ENCODE measurements at places on chromosomes 7 and 10.

- DNase-seq = no peak
Measured at GRCh38 chr10:99433378-99434020, 3.1 kb upstream of the GOT1 start.

DNA sequence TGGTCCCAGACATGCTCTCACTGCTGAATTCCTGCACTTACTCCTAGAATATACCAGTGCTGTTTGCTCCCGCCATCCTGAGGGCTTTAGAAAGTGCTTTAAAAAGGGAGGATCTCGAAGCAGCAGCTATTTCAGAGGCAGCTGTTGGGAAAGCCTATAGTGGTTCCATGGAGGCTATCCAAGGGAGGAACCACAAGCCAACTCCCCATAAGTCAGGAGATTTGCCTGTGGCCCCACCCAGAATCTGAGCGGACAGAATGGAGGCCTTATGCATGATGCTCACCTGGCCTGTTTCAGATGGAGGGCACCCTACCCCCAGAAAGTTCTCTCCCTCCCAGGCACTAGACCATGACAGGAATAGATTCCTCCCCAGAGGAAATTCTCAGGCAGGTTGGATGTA, 2.3 kb upstream of the KCNIP2 start:
- no peak for DNase-seq

DNA sequence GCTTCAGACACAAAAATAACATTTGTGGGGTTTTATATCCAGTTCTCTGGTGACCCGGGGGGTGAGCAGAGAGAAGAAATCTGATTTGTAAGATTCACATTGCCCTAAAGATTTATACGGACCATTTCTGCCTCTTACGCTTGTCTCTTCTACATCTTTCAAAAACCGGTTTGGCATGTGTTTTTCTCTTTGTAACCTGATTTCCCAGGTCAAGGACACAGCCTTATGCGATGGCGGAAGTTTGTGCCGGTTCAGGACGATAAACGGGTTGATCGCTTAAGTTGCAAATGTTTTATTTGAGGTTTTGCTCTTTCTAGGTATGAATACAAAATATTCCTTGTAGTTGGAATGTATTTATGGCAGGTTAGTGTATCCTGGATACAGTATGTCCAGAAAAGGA, 61.6 kb upstream of the SH2B2 start:
- no peak for DNase-seq

GRCh38 chr7:130332259-130333053, 12.2 kb upstream of the CPA5 start:
- DNase-seq = no peak

GRCh38 chr7:92815412-92815811, 21.0 kb downstream of the CDK6 start:
- no peak for DNase-seq

DNA sequence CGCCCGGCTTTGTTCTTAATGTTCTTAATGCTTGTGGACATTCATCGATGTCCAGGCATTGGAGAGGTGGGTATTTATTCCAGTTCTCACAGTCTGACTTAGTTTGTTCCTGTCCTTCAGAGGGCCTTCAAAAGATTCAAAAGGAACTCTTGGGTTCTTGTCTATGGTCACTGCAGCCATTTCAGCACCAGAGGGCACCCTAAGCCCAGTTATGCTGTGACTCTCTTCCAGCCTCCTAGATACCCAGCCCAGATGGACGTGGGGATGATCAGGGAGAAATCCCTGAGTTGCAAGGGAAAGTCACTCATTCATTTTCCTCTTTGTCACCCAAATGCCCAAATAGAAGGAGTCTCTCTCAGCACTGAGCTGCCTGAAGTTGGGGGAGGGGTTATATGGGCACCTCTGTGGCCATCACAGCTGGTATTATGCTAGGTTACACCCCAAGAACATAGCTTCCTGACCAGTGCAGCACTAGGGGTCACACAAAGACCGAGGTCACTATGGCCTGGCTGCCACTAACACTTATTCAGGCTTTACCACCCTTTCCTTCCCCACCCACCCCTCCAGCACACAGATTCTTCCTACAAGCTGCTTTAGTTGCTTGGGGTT, 26.5 kb upstream of the CCDC126 start:
- peak; percentile 45 for DNase-seq

GRCh38 chr7:505171-505570, 14.5 kb downstream of the PDGFA start:
- no peak for DNase-seq

GRCh38 chr10:94235461-94235860, 127.3 kb downstream of the NOC3L start:
- DNase-seq = no peak

DNA sequence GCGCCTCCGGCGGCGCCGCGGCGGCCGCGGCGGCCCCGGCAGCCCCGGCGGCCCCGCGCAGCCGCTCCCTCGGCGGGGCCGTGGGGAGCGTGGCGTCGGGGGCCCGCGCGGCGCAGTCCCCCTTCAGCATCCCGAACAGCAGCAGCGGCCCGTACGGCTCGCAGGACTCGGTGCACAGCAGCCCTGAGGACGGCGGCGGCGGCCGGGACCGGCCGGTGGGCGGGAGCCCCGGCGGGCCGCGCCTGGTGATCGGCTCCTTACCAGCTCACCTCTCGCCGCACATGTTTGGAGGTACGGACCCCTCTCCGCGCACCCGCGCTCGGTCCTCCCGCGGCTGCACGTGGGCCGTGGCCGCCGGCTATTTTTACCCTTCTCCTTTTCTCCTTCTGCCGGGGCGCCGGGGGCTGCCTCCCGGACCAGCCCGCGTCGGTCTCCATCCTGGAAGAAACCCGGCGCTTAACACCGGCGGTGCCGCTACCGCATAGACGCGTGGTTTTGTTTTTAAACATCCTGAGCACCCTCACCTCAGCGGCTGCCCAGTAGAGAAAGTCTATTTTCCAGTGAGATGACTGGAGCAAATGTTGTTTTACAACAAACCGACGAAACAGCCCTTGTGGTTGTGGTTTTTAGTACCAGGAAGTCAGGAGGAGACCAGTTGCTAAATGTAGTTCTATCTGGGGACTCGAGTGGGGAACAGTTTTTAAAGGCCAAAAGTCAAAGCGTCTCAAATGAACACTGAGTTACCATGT, 1.3 kb downstream of the ZNRF2 start:
- peak; percentile 15 for DNase-seq

- no peak for DNase-seq
Measured at GRCh38 chr10:132467464-132468149, 70.0 kb upstream of the INPP5A start.

DNA sequence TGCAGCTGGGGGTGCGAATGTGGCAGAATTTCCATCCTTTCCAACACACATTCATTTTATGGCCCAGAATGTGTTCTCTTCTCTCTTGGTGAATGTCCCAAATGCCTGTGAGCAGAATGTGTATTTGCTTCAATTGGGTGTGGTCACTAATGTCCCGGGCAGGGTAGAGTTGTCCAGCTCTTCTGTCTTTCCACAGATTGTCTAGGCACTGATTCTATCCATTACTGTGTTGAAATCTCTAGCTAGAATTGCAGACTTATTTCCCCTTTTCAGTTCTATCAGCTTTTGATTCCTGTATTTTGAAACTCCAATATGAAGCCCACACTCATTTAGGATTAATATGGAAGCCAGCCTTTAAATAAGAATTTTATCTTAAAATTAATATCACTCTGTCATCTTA, 14.0 kb upstream of the AKR1E2 start:
- no peak for DNase-seq

DNA sequence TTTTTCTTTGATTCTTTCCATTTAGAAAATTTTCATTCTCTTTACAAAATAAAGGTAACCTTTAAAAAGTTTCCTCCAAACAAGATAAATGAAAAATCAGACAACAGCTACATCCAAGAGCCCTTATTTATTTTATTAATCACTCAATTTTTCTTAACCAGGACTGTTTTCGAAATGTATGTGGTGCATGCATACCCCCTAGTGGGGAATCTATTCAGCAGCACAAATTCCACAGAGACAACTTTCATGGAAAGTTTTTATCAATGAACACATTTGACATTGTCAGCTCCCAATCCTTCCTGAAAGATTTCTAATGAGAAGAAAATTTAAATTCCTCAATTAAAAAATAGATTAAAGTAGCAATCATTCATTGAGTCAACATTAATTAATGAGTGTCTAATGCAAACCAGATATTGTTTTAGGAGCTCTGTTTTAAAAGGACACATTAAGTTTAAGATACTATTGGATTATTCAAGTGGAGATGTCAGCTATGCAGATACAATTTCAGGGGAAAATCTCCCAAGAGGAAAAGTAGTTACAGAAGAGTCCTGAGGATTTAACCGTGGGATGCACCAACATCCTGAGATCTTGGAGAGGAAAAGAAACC, 5.2 kb upstream of the HTR7 start:
- no peak for DNase-seq

- no peak for DNase-seq
Measured at GRCh38 chr7:120523985-120524384, 251.0 kb downstream of the KCND2 start.

GRCh38 chr7:88289564-88290025, 17.1 kb downstream of the STEAP4 start:
- DNase-seq = no peak

DNA sequence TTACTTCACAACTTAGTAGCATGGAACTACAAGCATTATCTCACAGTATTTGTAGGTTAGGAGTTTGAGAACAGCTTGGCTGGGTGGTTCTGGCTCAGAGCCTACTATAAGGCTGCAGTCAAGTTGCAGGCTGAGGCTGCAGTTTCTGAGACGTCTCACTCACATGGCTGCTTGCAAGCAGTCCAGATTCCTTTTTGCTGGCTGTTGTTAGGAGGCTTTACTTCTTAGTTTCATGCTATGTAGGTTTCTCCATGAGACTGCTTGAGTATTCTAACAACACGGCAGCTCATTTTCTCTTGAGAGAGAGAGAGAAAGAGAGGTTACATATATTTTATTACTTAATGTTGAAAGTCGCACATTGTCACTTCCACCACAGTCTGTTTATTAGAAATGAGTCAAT, 1073.9 kb downstream of the NXPH1 start:
- no peak for DNase-seq

- DNase-seq = no peak
Measured at GRCh38 chr7:151039850-151040548, 8.3 kb upstream of the ASIC3 start.

DNA sequence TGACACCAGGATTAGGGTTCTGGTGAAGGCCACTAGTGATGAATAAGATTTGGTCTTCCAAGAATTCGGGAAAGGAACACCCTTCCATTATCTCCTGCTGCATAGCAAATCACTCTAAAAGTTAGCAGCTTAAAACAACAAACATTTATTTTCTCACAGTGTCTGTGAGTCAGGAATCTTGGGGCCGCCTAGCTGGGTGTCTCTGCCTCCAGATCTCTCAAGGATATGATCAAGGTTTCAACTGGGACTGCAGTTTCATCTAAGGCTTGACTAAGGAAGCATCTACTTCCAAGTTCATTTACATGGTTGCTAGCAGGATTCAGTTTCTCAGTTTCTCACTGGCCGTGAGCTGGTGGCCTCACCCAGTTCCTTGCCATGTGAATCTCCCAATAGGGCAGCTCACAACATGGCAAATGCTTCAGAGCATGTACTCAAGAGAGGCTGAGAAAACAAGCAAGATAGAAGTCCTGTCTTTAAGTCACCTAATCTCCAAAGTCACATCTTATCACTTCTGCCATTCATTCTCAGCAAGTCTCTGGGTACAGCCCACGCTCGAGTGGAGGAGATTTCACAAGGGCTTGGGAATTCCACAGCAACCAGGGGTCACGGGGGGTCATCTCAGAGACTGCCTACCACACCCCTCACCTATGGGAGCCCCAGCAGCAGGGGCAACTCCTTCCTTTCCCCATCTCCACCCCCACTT, 26.8 kb downstream of the TLX1 start:
- DNase-seq = no peak

DNA sequence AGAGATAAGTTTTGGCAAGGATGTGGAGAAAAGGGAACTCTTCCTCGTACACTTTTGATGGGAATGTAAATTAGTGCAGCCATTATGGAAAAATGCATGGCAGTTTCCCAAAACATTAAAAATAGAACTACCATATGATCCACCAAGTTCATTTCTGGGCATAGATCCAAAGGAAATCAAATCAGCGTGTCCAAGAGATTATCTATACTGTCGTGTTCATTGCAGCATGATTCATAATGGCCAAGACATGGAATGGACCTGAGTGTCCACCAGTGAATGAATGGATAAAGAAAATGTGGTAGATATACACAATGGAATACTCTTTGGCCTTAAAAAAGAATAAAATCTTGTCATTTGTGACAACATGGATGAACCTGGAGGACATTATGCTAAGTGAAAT, 70.3 kb upstream of the RSU1 start:
- no peak for DNase-seq

DNA sequence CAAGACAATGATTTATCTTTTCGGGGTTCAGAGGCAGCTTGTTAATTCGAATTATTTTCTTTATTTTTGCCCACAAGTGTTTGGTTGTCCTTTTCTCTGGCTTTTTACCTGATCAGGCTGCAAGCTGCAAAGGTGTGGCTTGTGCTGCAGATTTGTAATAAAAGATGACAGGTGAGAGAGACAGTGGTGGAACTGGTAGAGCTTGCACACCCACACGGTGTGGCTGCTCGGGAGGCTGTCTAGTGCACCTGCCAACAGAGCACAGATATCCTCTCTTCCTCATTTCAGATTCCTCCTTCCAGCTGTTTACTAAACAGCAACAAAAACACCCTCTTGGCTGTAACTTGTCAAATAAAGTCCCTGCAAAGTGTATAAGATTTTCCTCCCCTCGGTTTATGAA, 9.2 kb downstream of the GJD4 start:
- no peak for DNase-seq

DNA sequence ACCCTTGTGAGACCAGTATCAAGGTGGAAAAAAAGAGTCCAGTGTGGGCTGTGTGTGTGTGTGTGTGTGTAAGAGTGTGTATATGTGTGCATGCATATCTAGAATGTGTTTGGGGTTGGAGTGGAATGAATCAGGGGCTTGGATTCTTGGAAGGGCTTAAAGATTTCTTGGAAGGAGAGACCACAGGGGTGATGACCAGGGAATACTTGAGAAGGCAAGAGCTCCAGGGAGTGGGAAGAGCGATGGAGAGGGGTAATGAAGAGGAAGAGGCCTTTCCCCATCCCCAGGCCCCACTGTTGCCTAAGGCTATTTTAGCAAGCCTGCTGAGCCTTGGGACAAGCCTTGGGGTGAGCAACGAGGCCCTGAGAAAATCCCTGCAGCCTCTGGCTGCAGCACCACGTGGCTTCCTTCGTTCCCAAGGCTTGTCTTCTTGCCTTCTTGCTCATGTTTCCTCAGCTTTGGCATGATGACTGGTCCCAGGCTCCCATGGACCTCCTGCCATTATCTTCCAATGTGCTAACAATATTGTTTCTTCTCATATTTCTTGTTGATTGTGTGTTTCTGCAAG, 663.4 kb downstream of the INHBA start:
- DNase-seq = no peak

- no peak for DNase-seq
Measured at GRCh38 chr10:63829573-63830149, 308.5 kb downstream of the REEP3 start.

DNA sequence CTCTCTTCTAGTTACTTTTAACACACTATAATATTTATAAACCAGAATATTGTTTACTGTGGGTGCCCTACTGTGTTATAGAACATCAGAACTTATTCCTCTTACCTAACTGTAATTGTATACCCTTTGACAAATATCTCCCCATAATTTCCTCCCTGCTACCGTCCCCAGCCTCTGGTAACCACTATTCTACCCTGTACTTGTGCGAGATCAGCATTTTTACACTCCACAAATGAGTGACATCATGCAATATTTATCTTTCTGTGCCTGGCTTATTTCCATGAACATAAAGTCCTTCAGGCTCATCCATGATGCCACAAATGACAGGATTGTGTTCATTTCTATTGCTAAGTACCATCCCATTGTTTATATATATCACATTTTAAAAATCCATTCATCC, 139.8 kb upstream of the RSU1 start:
- DNase-seq = no peak

- no peak for DNase-seq
Measured at GRCh38 chr10:85641479-85642009, 725.1 kb downstream of the GRID1 start.
